ENCODE measurements at places on chromosomes 7 and 10. TPM values are rescaled to one million over a fixed set of nuclear protein-coding genes. Genes with fewer than 3 reads are reported as not detected.
A peak's percentile ranks its signal among the peaks of the same experiment; 100 is the strongest.

Gene HOXA7
- not detected for total RNA-seq

Gene GIMAP6
- total RNA-seq = 1.6 TPM

DNA sequence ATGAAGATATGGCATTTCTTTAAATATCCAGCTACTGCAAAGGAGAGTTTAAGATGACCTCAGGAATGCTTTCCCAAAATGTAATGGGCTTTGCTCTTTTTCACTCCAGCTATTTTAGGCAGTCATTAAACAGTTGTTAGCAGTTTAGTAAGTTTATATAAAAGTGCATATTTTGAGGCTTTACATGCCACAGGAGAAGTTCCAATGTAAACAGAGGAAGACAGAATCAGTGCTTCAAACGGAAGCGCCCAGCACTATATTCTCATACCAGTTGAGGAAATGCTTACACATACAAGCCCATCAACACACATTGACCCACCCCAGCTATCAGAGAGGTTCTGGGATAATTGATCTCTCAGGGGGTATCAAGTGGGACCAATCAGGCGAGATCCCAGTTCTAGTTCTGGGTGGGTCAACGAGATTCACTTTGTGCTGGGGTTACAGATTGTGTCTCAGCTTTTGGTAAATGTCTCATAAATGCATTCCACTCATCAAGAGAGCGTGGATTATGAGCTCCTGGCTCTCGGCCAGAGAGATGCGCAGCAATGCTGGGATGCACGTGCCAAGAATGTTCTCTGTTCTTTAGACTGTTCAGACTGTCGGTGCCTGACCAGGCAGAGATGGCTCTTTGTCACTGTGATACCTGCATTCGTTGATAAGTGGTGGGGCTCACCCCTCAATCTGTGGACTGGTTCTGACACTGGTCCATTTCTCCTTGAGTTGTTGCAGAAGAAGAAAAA is 55.0 kb downstream of the CACNB2 start:
- no peak for DNase-seq

GRCh38 chr10:107741971-107742370 is 577.5 kb upstream of the SORCS1 start:
- DNase-seq = no peak

Gene AEBP1
- not detected for total RNA-seq

Gene MKX
- not detected for total RNA-seq

- DNase-seq = peak; percentile 6
Measured at GRCh38 chr10:58512491-58513187, at the start of gene BICC1. Gene BICC1, plus strand, starts transcription at chr10:58512872. Its CDS starts 272 bp downstream, at chr10:58513144.

- DNase-seq = no peak
Measured at GRCh38 chr7:74412056-74412455, 41.6 kb upstream of the GTF2IRD1 start.

Gene TMEM26
- total RNA-seq = not detected

DNA sequence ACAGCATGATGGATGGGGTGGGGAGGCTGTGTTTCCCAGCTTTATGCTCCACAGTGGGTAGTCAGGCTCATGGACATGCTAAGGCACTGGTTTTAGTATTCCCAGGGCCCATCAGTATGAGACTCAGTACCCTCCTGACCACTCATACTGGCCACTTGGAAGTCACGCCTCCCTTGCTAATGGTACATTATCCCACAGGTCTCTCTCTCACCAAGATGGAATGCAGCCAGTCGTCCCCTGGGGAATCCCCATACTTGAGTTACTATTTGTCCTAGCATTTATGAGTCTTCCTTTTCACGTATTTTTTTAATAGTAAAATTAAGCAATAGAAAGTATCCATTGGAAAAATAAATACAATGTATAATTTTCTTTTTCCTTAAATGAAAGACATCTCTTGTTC is 80.6 kb upstream of the TBX20 start:
- DNase-seq = peak; percentile 9

Gene SUN1
- total RNA-seq = 130 TPM

Measured in HT1080 (cell line).